NCI-H69 (cell line): ENCODE measurements at places on chromosomes 4 and X.

GRCh38 chr4:87093443-87094123 lies 126.8 kb downstream of the KLHL8 start:
- DNase-seq: peak; percentile 76

DNA sequence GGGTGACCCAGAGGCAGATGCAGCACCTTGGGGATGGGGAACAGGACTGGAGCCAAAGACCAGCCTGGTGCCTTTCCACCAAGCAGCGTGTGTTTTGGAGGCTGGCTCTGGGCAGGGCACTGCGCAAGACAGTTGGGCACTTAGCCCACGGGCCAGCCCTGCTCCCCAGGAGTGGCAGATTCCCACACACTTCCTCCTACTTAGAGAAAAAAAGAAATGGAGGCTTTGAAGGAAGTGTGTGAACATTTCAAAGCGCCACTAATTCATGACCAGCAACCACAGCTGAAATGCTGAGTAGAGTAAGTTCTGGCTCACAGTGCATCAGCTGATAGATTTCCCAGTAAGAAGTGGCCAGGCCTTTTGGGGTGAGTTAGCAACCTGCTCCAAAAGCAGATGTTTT lies 54.9 kb upstream of the LGI2 start:
- no peak for DNase-seq

- no peak for DNase-seq
These were observed 1285.5 kb downstream of the STIM2 start for GRCh38 chr4:28146191-28146590.

DNA sequence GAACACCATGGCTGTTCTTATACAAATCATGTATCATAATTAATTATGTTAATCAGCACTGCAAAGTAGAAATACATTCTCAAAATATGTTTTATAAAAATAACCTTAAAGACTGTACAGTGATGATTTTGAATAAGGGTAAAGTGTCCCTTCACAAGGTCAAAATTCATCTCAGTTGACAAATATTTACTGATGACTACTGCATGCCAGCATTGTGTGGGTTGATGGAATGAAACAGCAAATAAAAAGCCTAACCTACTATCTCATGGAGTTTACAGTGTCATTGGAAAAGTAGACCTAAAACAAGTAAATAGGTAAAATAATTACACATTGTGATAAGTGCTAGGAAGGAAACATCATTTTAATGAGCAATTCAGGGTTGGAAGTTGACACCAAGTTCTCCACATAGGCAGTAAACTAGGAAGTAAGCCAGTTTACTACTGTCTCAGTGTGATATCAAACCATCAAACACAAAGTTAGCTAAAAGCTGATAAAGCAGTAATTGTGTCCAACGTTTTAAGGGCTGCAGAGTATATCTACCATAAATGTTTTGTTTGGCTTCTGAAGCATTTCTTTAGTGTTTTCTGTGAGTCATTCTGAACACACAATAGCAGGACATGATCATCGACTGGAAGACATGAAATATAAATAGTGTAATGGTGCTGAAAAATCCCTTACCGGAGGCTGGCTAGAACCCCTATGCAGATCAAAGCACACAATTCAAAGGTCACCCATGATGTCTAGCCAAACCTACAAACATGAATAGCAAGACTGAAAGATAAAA lies 221.8 kb downstream of the DACH2 start:
- DNase-seq: peak; percentile 34

- no peak for DNase-seq
These were observed 2.8 kb upstream of the PITX2 start for GRCh38 chr4:110625576-110626257.

- DNase-seq: no peak
These were observed 257.4 kb upstream of the NOCT start for GRCh38 chr4:138758196-138758595.

DNA sequence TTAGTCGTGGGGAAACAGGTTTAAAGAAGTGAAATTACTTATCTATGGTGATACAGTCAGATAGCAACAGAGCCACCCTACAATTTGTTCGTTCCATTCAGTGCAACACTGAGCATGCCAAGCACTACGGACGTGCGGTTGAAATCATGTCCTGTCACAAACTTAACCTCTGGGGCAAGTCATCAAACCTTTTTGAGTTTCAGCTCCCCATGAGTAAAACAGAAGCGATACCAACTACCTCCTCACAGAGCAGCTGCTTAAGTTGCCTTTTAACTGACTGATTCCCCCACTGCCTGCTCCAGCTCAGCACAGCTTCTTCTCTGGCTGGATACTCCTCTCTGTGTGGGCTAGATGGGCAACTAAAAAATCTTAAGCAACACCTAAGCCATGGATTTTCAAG lies 36.0 kb downstream of the LHFPL1 start:
- DNase-seq: no peak

DNA sequence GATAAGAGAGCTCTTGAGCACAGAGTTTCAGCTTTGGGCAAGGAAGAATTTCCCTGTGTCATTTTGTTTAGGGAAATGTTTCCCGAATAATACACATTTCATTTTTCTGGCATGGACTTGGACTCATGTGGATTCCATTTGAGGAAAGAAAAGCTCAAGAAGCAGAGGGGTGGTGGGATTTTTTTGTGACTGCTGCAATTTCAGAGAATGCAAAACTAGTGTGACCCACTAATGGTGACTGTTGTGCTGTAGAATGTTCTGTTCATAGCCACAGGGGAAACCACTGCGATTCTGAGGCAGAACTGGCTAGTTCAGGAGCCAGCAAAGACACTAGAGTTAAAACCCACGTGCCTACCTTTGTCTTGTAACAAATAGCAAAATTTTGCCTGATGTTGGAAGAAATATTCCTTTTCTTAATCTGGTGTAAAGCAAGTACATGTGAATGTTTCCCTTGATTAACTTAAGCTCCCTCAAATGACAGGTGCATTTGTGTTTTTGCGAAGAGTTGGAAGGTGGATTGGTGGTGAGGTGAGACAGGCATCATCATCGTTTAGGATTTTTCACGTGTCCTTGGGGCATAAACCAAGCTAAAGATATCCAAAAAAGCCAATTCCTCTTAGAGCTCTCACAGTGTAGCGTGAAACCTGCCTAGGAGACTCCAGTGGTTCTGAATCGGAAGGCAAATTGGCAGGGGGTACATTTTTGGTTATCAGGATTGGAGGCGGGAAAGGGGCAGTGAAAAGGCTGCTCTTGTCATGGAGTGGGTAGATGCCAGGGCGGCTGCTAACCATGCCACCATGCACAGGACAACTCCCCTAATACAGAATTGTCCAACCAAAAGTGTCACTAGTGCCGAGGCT lies 38.0 kb upstream of the FAM9C start:
- no peak for DNase-seq

GRCh38 chr4:113355550-113356371 lies 306.3 kb downstream of the ANK2 start:
- no peak for DNase-seq

GRCh38 chr4:174111422-174111821 lies 172.0 kb downstream of the FBXO8 start:
- peak; percentile 90 for DNase-seq

DNA sequence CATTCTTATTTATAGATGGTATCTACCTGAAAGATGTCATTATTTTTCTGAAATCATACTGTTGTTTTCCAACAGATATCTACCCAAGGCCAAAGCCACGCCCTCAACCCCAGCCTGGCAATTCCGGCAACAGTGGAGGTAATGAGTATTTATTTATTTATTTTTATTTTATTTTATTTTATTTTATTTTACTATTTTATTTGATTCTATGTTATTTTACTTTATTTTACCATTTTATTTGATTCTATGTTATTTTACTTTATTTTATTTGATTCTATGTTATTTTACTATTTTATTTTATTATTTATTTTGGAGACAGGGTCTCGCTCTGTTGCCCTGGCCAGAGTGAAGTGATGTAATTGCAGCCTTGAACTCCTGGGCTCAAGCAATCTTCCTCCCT lies 37.7 kb downstream of the XG start:
- no peak for DNase-seq

DNA sequence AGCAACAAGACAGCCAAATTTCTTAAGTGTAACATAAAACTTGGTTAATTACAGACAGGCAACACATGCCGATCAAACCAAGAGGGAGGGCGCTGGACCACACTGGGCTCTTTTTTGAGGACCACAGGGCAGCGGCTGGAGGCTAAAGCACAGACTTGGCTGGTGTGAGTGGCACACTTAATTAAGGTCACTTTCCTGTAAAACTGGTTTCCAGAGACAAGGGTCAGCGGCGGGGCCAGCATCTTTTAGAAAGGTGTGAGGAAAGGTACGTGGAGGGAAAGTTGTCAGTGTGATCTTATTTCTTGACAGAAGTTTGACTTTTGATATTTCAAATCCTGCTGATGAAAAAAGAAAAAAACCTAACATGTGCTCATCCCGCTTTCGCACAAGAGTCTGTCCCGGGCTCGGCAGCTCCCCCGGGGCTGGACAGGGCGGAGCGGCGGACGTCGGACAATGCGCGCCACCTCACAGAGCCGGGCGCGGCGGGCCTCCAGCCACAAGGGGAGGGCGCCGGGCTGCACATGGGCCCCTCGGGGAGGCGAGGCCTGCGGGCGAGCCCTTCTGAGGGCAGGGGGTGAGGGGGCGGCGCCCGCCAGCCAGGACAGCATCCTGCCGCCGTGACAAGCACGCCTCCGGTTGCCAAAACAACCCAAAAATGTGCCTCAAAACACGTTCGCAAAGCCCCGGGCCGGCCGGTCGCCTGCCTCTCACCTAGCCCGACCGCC lies 660 bp upstream of the HSPA4L start:
- DNase-seq: peak; percentile 61

DNA sequence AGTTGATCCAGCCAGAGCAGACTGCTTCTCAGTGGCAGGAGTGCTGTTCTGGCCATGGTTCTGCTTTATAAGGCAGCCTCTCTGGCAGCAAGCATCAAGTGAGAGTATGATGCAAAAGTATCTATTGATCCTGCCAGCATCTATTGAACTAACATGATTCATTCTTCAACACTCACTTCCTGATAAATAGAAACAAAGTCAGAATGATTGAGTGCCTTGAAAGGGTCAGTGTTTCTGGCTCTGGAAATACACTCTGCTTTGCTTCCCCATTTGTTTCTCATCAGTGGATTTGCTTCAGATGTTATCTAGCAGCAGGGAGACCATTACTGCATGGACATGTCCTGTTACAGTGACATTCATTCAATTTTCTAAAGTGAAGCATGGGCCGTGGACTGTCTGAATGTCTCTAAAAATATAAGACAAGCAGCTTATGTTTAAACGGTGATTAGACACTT lies 66.2 kb upstream of the FRAS1 start:
- DNase-seq: no peak

- peak; percentile 40 for DNase-seq
These were observed 411.9 kb upstream of the EMCN start for GRCh38 chr4:100929758-100930157.

- peak; percentile 30 for DNase-seq
These were observed 67.6 kb upstream of the TMEM150C start for GRCh38 chr4:82629238-82630000.

- no peak for DNase-seq
These were observed 567.8 kb upstream of the CPEB2 start for GRCh38 chr4:14434483-14434882.

GRCh38 chr4:61212788-61213187 lies 12.7 kb downstream of the ADGRL3 start:
- DNase-seq: peak; percentile 4

- peak; percentile 69 for DNase-seq
These were observed 243.8 kb downstream of the PPP3CA start for GRCh38 chr4:101103381-101104142.

DNA sequence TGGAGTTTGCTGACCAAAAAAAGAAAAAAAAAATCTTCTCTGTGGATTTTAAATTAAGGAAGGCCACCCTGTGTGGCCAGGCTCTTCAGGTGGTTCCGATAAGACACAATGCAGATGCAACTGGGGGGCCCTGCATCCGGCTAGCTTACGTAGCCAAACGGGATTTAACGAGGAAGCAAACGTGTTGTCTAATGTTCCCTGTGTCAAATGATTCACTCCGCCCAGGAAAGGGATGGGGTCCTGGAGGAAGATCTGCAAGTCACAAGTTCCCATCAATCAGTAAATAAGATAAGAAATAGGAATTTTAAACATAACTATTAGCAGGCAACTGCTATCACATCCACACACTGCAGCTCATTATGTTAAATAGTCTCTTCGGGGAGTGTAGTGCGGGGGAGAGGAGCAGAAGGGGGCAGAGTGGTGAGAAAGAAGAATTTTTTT lies 216.4 kb upstream of the GYPA start:
- DNase-seq: no peak

- no peak for DNase-seq
These were observed 66.2 kb upstream of the BMPR1B start for GRCh38 chr4:94691552-94691951.

GRCh38 chr4:24772061-24772705 lies 23.2 kb upstream of the SOD3 start:
- peak; percentile 20 for DNase-seq

GRCh38 chr4:108649863-108650211 lies 562 bp upstream of the OSTC start:
- peak; percentile 25 for DNase-seq

GRCh38 chr4:145045180-145045579 lies 52.8 kb downstream of the ANAPC10 start:
- no peak for DNase-seq

- no peak for DNase-seq
These were observed 79.5 kb upstream of the FAM9C start for GRCh38 chrX:13123857-13124345.

- no peak for DNase-seq
These were observed 8.9 kb upstream of the RUFY3 start for GRCh38 chr4:70712604-70713452.

- DNase-seq: peak; percentile 2
These were observed 142.3 kb downstream of the PCDH18 start for GRCh38 chr4:137389911-137390520.

GRCh38 chrX:19887911-19888879 lies 795 bp upstream of the SH3KBP1 start:
- DNase-seq: peak; percentile 53

GRCh38 chr4:60378010-60378409 lies 822.1 kb upstream of the ADGRL3 start:
- no peak for DNase-seq

- DNase-seq: peak; percentile 86
These were observed 663 bp upstream of the USP53 start for GRCh38 chr4:119211867-119212233.

DNA sequence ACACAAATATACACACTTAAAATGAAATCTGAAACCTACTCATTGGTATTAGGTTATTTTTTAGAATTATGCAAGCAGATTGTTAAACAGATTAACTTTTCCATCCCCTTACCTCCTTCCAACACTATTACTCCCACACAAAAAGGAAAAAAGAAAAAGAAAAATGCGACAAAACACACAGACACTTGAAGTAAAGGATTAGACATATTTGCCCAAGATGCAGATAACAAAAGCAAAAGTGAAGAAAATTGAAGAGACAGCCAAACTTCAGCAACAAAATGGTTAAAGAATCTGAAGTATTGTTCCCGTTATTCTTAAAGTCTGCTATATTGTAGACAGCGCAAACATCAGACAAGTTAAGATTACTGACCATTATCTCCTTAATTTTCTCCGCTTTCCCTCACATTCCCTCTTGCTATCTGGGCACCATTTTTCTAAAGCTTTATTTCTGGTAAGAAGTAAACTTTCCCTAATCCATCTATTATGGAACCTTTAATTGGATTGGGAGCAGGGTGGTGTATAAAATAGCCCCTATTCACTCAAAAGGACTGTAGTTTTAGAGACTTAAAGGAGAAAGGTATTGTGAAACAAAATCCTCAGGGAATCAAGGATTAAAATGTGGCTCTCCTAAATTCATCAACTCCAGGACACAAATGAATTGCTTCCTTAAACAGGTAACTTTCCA lies 34.7 kb upstream of the MAB21L2 start:
- DNase-seq: no peak
